Amygdala (tissue), 56 donors: ENCODE measurements at places on chromosomes 3 and 15.

- DNase-seq: no peak
Observed at GRCh38 chr3:25355034-25355885, 72.8 kb upstream of the RARB start.

GRCh38 chr15:47551079-47551478, 166.2 kb upstream of the SEMA6D start:
- DNase-seq: no peak

DNA sequence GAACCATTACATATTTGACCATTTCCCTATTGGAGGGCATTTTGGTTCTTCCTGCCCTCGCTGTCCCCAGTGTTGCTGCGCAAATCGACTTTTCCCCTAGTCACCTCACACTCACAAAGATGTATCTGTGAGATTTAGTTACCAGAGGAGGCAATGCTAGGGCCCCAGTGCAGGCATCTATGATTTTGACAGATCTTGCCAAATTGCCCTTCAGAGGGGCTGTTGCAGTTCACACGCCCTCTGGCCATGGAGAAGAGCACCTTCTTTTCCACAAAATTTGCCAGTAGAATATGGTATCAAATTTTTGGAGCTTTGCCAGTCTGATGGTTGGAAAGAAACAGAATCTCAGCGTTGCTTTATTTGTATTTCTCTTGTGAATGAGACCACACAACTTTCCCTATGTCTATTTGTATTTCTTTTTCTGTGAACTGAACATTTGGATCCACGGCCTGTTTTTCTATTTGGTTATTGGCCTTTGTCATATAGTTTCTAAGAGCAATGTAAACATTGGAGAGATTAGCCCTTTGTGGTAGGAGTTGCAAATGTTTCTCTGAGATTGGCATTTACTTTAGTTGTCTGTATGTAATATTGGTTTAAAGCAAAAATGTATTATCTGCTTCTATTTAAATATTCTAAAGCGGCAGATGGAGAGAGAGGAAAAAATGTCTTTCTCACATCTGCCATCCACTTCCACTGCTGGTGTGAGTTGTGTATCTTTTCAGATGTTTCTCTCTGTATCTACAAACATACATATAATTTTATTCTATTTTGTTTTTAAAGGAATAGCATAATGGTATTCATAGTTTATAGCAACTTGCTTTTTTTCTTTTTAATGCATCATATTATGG, 66.1 kb downstream of the DNASE1L3 start:
- no peak for DNase-seq

- DNase-seq: no peak
Observed at GRCh38 chr15:92614791-92615785, 40.5 kb downstream of the FAM174B start.

- DNase-seq: no peak
Observed at GRCh38 chr3:151434151-151434890, 26.5 kb downstream of the IGSF10 start.

GRCh38 chr3:14252321-14253021, 73.9 kb downstream of the LSM3 start:
- no peak for DNase-seq

- no peak for DNase-seq
Observed at GRCh38 chr3:66322436-66322835, 101.6 kb downstream of the SLC25A26 start.

- no peak for DNase-seq
Observed at GRCh38 chr3:9912294-9912935, 4.5 kb upstream of the IL17RC start.

GRCh38 chr3:155861476-155862183, 7.4 kb upstream of the SLC33A1 start:
- no peak for DNase-seq

GRCh38 chr3:127692501-127693335, 20.0 kb downstream of the ABTB1 start:
- no peak for DNase-seq

GRCh38 chr3:150763841-150764483, 993 bp upstream of the SIAH2 start:
- no peak for DNase-seq

DNA sequence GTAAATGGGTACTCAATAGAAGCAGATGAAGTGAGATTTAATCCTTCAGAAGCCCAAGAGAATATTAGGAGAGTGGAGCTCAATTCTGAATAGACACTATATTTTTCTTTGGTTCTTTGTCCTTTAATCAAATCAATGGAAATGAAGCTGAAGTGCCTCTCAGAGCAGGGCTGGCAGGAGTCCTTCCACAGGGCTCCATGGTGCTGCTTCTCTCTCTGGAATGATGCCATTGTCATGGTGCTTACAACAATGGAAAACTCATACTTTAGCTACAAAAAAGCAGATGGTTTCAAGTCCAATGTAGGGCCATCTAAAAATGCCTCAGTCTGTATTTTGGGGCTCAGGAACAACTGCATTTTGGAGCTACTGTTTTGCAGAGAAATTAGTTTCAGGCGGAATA, 125.1 kb downstream of the SNRK start:
- no peak for DNase-seq

- DNase-seq: no peak
Observed at GRCh38 chr3:98013411-98014267, 21.5 kb downstream of the GABRR3 start.

- DNase-seq: no peak
Observed at GRCh38 chr15:47993051-47993450, 127.7 kb upstream of the SLC24A5 start.

- peak; percentile 28 for DNase-seq
Observed at GRCh38 chr3:72661115-72661457, 187.2 kb downstream of the SHQ1 start.
